ENCODE measurements at places on chromosomes 16 and 17.

DNA sequence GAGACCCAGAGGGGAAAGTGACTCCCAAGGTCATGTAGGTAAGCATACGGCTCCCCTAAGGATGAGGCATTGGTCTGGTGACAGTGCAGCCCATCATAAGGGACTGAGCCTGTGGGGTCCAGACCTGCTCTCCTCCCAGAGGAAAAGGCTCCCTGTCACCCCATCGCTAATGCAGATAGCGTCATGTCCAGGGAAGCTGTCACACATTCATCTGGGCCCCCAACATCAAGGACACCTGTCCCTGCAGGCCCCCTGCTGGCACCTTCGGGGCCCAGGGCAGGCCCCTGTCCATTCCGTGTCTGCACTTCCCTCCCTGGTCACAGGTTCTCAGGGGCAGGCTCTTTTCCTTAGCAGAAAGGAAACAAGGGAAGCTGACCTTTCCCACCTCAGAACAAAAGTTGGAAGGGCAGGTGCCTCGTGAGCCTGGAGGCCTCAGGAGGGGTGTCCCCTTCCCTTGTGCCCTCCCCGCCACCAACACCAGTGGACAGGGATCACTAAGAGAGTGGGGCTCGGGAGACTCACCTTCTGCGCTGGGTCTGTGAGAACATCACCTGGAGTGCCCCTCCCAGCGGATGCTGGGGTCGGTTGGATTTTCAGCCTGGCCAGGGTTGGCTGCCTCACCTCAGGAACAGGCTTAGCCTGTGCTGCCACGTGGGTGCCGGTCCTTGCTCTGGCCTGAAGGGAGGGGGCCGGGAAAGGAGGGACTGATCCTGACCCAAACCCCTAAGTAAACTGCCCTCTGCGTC is 17.3 kb upstream of the LASP1NB start:
- H3K4me3 ChIP-seq: no peak overlapping the region
- no peak for DNase-seq
- peaks cover 48% of the 10 kb centered on the region for H3K4me1 ChIP-seq
- H3K27ac ChIP-seq: no peak overlapping the region
- H3K27me3 ChIP-seq: no peaks in the 10 kb centered on the region

DNA sequence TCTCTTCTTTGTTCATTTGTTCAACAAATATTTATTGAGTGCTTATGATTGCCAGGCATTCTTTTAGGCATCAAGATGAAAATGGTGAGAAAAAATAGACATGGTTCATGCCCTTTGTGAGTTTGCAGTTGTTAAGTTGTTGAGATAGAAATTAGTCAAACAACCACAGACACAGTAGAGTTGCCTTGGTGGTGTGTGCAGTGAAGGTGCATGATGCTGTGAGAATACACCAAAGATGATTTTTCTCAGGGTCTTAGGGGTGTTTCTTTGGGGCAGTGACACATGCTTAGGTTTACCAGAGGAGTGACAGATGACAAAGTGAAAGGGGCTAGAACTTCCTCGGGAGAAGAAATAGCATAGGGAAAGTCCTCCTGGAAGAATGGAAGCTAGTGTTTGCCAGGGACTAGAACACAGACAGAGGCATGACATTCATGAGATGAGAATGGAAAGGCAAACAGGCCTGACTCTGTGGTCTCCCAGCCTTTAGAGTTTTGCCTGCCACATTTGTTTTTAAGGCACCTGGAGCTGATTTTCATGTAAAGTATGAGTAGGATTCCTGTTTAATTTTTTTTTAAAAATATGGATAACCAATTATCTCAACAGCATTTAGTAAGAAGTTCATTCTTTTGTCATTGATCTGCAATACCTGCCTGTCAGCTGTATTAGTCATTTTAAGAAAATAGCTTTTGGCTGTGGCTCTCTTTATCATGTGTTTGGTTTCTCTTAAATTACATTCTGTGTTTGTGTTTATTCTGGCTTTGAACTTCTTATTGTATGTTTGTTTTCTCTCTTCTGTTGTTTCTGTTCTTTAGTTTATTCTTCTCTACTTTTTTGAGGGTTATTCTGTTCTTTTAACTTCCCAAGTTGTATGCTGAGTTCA is 36.6 kb downstream of the CYLD start:
- H3K4me3 ChIP-seq: no peak overlapping the region
- no peak for DNase-seq
- no peaks in the 10 kb centered on the region for H3K4me1 ChIP-seq
- no peak overlapping the region for H3K27ac ChIP-seq

GRCh38 chr16:50501986-50502615 is 46.1 kb upstream of the NKD1 start:
- H3K36me3 ChIP-seq: no peaks in the 10 kb centered on the region
- H3K27me3 ChIP-seq: no peaks in the 10 kb centered on the region
- no peaks in the 10 kb centered on the region for H3K4me1 ChIP-seq
- no peak overlapping the region for H3K27ac ChIP-seq
- no peak for DNase-seq

GRCh38 chr16:72983241-72983640 is 64.7 kb downstream of the ZFHX3 start:
- no peak overlapping the region for H3K27ac ChIP-seq
- DNase-seq: no peak
- no peak overlapping the region for H3K4me3 ChIP-seq
- H3K27me3 ChIP-seq: no peaks in the 10 kb centered on the region
- H3K36me3 ChIP-seq: no peaks in the 10 kb centered on the region

DNA sequence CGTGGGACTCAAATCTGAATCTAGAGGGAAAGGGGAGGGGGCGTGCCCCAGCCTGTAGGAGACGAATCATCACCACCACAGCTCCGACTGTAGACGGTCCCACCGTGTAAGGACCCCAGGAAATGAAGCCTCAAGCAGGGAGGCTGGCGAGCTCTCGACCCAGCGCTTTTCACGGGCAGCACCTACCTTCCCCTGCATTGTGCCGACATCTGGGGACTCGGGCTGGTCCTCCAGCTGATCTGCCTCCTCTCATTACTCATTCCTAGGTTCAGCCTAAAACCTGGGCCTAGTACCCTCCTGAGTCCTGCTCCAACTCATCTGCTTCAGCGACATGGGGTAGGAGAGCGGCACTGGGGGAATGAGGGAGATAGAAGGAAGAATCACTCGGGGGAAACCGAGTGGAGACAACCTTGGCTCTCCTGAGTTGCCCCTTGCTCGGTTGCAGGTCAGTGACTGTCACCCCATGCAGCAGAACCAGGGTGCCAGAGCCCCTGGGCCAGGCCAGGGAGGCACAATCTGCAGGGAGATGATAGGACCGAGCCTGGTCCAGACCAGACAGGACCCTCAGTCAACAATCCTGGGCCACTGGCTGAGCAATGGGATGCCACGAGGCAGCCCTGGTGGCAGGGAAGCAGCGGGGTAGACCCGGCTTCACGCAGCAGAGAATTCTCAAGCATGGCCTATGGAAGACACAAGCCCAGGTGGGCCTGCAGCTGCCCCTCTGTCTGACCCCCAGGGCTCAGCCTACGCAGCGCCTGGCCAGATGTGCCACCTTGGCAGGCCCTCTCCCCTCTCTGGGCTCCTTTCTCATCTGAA is 833 bp upstream of the BCAR1 start:
- H3K4me3 ChIP-seq: no peak overlapping the region
- no peaks in the 10 kb centered on the region for H3K36me3 ChIP-seq
- H3K27ac ChIP-seq: peak overlapping the region; percentile 90
- DNase-seq: no peak
- no peaks in the 10 kb centered on the region for H3K27me3 ChIP-seq

DNA sequence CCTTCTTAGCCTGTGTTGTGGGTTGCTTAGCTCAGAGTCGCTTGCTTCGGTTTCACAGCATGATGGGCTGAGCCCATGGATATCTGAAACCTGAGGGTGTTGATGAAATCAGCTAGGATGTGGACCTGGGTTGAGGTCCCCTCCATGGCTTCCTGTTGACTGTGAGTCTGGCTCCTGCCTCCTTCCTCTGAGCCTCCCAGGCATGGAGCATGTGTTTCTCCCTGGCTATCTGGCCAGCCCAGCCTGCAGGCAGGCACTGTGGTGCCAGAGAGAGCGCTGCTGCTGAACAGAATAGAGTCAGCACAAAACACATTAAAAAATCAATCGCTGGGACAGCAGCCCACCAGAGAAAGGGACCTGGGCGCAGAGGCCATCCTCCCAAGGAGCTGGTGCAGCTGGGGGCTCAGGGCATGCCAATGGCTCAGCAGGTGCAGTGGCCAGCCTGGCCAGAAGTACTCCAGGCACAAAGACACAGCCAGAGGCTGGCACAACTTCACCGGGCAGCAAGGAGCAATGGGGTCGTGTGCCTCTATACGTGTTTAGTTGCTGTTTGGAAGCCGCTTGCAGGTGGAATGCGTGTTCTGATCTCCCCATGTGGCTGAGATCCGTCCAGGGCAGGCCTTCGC is 28.3 kb upstream of the GPRC5C start:
- H3K36me3 ChIP-seq: no peaks in the 10 kb centered on the region
- no peaks in the 10 kb centered on the region for H3K27me3 ChIP-seq
- no peak overlapping the region for H3K27ac ChIP-seq
- no peak overlapping the region for H3K4me3 ChIP-seq

DNA sequence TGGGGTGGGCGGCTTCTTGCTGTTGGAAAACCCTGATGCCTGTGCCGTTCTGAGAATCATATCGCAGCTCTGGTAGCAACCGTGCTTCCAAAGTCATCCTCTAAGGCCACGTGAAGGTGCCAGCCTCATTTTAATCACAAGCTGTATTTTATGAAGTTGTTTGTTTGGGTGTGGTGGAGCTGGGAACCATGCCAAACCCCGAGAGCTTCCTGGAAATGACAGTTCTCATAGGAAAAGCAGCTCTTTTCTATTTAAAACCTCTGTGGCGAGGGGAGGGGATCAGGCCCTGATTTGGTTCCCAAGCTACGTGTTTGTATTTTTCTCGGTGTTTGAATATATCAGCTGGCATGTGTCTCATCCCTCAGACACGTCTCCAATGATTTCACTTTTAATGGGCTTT is 21.7 kb downstream of the KNOP1 start:
- no peaks in the 10 kb centered on the region for H3K27me3 ChIP-seq
- H3K4me3 ChIP-seq: no peak overlapping the region
- peak overlapping the region; percentile 88 for H3K27ac ChIP-seq
- DNase-seq: peak; percentile 86
- peaks cover 52% of the 10 kb centered on the region for H3K36me3 ChIP-seq

- H3K4me1 ChIP-seq: no peaks in the 10 kb centered on the region
- H3K4me3 ChIP-seq: no peak overlapping the region
- peaks cover 88% of the 10 kb centered on the region for H3K36me3 ChIP-seq
- DNase-seq: peak; percentile 25
- H3K27me3 ChIP-seq: no peaks in the 10 kb centered on the region
- H3K27ac ChIP-seq: no peak overlapping the region
These were observed 30.6 kb upstream of the FAAP100 start for GRCh38 chr17:81582749-81583148.

DNA sequence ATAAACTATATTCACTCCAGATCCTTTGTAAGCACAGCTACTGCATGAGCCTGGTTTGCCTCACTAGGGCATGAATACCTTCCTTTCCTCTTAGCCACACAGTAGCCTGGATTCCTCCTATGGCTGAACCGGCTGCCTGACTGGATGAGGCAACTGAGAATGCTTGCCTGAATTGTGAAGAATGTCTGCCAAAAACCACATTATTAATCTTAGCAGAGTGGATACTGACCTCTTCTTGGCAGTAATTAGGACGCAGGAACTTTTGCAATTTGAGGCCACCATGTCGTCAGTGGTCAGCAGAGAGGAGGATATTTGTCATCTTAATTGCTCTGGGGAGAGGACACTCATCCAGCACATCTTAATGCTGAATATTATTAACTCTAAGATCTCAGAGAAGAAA is 651.8 kb upstream of the GOT2 start:
- H3K36me3 ChIP-seq: no peaks in the 10 kb centered on the region
- H3K4me3 ChIP-seq: no peak overlapping the region
- no peak for DNase-seq
- H3K27ac ChIP-seq: no peak overlapping the region
- H3K4me1 ChIP-seq: no peaks in the 10 kb centered on the region
- no peaks in the 10 kb centered on the region for H3K27me3 ChIP-seq
